ENCODE measurements at places on chromosomes 7 and 10.
A peak's percentile ranks its signal among the peaks of the same experiment; 100 is the strongest.

GRCh38 chr7:7563813-7564212 is 2.9 kb upstream of the MIOS start:
- no peak for DNase-seq

DNA sequence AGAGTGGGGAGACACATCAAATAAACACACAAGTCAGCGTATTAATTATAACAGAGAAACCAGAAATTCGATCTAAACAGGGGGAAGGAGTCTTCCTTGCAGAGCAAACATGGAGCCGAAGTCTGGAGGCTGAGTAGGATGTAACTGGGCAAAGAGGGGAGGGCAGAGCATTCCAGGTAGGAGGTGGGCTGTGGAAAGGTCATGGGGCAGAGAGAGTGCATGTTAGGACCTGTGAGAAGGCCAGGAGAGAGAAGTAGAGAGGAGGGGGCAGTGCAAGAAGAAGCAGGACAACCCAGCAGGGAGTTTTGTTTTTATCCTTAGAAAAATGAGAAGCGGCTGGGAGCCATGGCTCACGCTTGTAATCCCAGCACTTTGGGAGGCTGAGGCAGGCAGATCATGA is 130.8 kb upstream of the GPR26 start:
- no peak for DNase-seq

- no peak for DNase-seq
Observed at GRCh38 chr10:97071496-97071895, 114.3 kb downstream of the SLIT1 start.

DNA sequence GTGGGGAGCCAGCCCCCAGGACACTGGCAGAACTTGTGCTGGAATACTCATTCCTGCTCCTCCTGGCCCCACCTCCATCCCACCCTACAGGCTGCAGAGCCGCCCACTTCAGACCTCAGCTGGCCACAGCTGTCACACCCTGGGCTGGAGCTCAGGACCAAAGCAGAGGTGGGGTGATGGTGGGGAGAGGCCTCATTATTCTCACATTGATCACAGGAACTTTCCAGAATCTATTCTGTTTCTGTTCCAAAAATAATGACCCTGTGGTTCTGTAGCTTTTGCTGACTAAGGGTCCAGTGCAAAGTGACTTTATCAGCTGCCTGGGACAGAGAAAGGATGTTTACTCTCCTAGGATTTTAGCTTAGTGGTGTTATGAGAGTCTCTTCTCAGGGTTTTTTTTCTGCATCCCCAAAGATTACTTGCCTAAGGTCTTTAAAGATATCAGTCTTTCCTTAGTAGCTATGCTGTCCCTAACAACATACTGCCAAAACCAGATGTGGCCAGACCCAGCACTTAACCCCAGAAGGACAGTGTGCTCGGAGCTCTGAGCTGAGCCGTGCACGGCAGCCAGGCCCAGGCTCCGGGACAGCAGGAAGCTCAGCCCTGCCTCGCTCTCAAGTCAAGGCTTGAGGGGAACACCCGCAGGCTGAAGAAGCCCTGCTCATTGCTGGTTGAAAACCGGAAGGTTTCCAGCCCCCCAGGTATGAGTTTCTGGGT is 223.3 kb downstream of the MLLT10 start:
- DNase-seq, result no peak

DNA sequence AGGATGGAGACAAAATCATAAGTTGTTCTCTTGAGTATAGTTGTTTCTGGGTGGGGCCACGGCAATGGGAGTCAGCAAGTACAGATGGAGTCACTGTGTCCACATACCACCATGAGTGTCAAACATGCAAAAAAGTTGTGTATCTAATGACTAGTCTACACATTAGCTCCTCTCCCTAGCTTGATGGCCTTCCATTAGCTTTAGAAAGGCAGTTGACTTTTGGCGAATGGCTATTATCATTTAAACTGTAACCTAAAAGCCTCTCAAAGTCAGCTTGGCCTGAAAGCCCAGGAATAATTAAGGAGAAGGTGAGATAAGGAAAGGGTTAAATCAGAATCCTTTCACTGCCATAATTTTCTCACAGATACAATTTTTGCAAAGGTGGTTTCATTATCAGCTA is 95.5 kb upstream of the MEOX2 start:
- DNase-seq, result no peak

GRCh38 chr10:130729876-130730275 is 581.6 kb downstream of the TCERG1L start:
- no peak for DNase-seq

- peak; percentile 45 for DNase-seq
Observed at GRCh38 chr10:25875556-25876165, 58.4 kb upstream of the MYO3A start.

Measured in activated T-cell treated with anti-CD3 and anti-CD28 coated beads, Interleukin-2, amount 50 U/mL, for 1 hour (primary cell).